ENCODE measurements at places on chromosomes 2 and 18.

- H3K4me3 ChIP-seq = no peak overlapping the region
- DNase-seq = no peak
- H3K4me1 ChIP-seq = peaks cover 6% of the 10 kb centered on the region
Observed at GRCh38 chr2:9758741-9759140, 84.5 kb upstream of the TAF1B start.

DNA sequence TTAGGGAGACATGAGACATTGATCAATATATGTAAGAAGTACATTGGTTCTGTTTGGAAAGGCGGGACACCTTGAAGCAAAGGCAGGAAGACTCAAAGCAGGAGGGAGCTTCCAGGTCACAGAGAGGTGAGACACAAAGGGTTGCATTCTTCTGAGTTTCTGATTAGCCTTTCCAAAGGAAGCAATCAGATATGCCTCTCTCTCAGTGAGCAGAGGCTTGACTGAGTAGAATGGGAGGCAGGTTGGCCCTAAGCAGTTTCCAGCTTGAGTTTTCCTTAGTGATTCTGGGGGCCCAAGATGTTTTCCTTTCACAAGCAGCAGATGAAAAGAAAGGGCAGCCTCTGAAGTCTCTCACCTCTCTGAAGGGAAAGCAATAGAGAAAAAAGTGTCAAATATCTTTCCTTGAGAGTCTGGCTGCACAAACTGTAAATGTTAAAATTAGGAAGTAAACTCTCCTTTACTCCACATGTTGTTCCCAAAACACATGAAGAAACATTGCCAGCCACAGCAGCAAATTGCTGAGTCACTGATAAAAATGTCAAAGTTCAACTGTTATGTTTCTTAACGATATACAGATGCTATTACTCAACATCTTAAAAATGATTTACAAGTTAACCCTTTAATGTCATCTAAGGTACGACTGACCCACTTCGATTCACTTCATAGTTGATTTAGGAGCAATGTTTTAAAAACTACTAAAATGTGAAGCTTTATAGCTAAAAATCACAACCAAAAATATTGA, 40.3 kb downstream of the CYB5A start:
- no peak for DNase-seq
- peaks cover 10% of the 10 kb centered on the region for H3K4me1 ChIP-seq
- H3K36me3 ChIP-seq = peaks cover 3% of the 10 kb centered on the region
- H3K27me3 ChIP-seq = no peaks in the 10 kb centered on the region
- H3K27ac ChIP-seq = no peak overlapping the region
- H3K4me3 ChIP-seq = no peak overlapping the region

DNA sequence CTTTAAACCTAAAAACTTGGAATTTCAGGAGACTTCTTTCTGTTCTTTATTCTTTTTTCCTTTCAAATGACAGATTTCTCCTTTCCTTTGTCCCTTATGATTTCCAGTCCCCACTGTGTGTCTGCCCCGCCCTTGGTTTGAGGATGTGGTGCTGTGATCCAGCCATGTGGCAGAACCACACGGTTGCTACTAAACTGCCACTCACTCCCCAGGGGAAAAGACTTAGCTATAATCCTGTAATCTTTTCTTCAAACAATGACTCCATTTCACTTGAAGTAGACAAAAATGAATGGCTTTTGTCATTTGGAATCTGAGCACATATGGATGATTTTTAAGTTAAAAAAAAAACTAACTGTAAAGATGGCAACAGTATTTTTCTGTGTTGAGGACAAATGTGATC, 76.2 kb upstream of the STAM2 start:
- H3K4me3 ChIP-seq = no peak overlapping the region
- no peaks in the 10 kb centered on the region for H3K27me3 ChIP-seq
- DNase-seq = no peak

GRCh38 chr2:41972819-41973218, 75.0 kb upstream of the PKDCC start:
- no peak overlapping the region for H3K27ac ChIP-seq
- DNase-seq = no peak
- H3K36me3 ChIP-seq = no peaks in the 10 kb centered on the region
- H3K27me3 ChIP-seq = no peaks in the 10 kb centered on the region
- peaks cover 11% of the 10 kb centered on the region for H3K4me1 ChIP-seq
- no peak overlapping the region for H3K4me3 ChIP-seq

DNA sequence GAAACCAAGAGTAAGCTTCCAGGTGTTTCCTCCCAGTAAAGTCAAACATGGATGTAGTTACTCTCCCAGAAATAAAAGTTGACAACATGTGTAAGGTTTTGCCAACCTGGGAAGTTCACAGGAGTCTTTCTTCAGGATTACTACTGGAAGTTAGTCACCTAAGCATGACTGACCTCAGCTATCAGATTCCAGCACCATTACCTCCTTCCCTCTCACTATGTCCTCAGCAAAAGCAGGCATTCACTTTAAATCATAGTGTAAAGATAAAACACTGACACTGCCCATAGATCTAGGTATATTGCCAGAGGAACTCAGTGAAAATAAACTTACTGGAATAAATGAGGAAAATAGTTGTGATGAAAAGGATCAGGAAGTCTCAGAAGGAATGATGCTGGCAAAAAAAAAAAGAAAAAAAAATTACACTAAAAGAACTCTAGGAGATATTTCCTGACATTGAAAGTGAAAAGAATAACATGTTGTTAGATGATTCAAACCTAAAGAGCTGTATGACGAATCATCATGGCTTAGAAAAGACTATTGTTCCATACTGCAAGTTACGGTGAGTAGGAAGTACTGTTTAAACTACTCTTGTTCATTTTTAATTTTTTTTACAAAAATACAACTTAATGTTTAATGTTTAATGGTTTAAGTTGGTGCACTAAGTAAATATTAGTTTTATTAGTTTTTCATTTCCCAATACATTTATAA, 484.5 kb upstream of the ZNF804A start:
- no peak overlapping the region for H3K27ac ChIP-seq
- no peaks in the 10 kb centered on the region for H3K27me3 ChIP-seq
- H3K4me3 ChIP-seq = no peak overlapping the region
- no peak for DNase-seq

DNA sequence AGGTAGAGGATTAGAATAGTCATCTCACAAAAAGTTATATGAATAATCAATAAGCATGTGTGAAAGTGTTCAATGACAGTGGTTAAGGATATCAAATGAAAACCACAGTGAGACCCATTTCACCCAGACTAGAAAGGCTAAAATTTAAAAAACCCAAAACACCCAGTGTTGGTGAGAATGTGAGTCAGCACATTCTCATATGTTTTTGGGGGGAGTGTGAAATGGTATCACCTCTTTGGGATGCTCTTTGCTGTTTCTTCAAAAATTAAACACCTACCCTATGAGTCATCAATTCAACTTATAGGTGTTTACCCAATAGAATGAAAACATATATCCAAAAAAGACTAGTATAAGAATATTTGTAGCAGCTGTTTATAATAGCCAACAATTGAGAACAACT, 69.8 kb downstream of the MAP3K20 start:
- H3K4me1 ChIP-seq = peaks cover 13% of the 10 kb centered on the region

- peak overlapping the region; percentile 74 for H3K27ac ChIP-seq
- H3K27me3 ChIP-seq = no peaks in the 10 kb centered on the region
- no peak for DNase-seq
- no peak overlapping the region for H3K4me3 ChIP-seq
- peaks cover 58% of the 10 kb centered on the region for H3K4me1 ChIP-seq
Observed at GRCh38 chr2:86485103-86485502, 43.9 kb downstream of the KDM3A start.

DNA sequence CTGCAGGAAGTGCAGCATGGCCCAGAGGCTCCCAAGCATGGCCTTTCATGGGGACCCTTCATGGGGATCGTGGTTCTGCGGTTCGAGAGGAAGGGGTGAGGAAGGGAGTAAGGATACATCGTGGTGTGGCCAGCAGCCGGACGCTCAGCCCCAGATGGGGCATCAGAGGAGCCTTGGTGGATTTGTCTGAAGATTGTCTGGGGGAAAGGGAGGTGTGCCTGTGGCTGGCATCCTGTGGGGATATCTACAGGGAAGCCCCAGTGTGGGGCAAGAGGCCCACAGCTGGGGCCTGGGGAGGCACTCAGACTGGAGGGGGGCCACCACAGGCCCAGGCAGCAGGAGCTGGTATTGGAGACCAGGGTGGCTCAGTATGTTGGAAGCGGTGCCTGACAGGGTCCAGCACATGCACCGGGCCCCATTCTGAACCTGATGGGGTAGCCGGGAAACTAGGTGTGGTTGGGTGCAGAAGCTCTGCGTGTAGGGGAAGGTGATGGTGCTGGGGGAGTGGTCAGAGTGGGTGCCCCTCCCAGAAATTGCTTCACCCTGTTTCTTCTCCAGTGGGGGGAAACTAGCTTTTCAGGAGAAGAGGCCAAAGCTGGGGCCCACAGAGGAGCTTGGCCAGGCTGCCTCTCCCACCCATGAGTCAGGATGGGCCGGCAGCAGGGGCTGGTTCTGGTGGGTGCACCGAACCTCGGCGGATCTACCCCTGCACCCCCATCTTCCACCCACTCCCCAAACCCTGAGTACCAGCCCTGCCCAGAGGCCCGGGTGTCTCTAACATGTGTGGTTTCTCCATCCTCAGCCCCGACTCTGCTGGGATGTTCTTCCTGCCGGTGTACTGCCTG, 274.4 kb upstream of the HDAC4 start:
- no peak overlapping the region for H3K27ac ChIP-seq
- no peaks in the 10 kb centered on the region for H3K36me3 ChIP-seq
- no peak overlapping the region for H3K4me3 ChIP-seq
- no peaks in the 10 kb centered on the region for H3K27me3 ChIP-seq
- DNase-seq = no peak

DNA sequence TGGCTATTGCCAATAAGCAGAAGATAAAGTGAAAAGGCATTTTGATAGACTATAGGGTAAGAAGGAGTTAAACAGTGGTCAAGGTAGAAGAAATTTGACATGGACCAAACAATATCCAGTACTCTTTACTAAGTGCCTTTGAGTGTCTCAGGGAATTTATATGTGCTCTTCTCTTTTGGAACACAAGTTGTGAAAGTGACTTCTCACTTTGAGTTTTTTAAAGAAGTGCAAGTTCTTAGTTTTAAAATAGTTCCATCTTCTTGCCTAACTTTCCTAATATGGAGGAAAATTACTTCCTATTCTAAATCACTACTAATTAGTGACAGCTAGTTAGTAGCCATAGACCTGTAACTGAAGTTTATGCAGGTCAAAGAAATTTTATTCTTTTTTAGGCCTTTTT, 63.4 kb downstream of the AFTPH start:
- no peak overlapping the region for H3K27ac ChIP-seq
- no peak overlapping the region for H3K4me3 ChIP-seq

GRCh38 chr2:223566396-223566795, 35.8 kb downstream of the SCG2 start:
- no peak for DNase-seq
- H3K27me3 ChIP-seq = no peaks in the 10 kb centered on the region
- H3K36me3 ChIP-seq = peaks cover 2% of the 10 kb centered on the region
- no peaks in the 10 kb centered on the region for H3K4me1 ChIP-seq

- no peaks in the 10 kb centered on the region for H3K27me3 ChIP-seq
- H3K4me1 ChIP-seq = peaks cover 7% of the 10 kb centered on the region
- H3K27ac ChIP-seq = no peak overlapping the region
Observed at GRCh38 chr2:11093467-11093866, 61.8 kb upstream of the SLC66A3 start.

- H3K4me3 ChIP-seq = no peak overlapping the region
- H3K36me3 ChIP-seq = no peaks in the 10 kb centered on the region
- DNase-seq = no peak
- H3K4me1 ChIP-seq = no peaks in the 10 kb centered on the region
- no peaks in the 10 kb centered on the region for H3K27me3 ChIP-seq
Observed at GRCh38 chr18:55003695-55004094, 44.4 kb upstream of the CCDC68 start.

GRCh38 chr18:57793302-57793986, 9.7 kb downstream of the ATP8B1 start:
- H3K27me3 ChIP-seq = no peaks in the 10 kb centered on the region
- H3K4me3 ChIP-seq = peak overlapping the region; percentile 57
- peaks cover 98% of the 10 kb centered on the region for H3K4me1 ChIP-seq
- no peaks in the 10 kb centered on the region for H3K36me3 ChIP-seq

DNA sequence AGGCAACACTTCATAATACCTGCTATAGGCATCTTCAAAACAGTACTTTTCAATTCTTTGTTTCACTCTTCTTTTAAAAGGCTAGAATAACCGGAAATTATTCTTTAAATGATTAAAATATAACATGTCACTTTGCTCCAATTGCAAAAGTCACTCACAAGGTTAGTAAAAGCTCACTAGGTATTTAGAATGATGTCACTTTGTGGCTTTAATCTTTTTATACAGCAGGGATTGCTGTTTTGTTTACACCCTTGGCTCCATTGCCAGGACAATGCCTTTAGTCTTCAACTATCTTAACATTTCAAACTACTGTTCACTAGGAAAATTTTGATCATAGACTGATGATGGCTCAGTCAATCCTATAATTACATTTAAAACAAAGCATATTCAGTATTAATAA, 157.1 kb downstream of the BAZ2B start:
- peaks cover 32% of the 10 kb centered on the region for H3K4me1 ChIP-seq
- H3K4me3 ChIP-seq = no peak overlapping the region
- DNase-seq = no peak
- no peaks in the 10 kb centered on the region for H3K36me3 ChIP-seq

DNA sequence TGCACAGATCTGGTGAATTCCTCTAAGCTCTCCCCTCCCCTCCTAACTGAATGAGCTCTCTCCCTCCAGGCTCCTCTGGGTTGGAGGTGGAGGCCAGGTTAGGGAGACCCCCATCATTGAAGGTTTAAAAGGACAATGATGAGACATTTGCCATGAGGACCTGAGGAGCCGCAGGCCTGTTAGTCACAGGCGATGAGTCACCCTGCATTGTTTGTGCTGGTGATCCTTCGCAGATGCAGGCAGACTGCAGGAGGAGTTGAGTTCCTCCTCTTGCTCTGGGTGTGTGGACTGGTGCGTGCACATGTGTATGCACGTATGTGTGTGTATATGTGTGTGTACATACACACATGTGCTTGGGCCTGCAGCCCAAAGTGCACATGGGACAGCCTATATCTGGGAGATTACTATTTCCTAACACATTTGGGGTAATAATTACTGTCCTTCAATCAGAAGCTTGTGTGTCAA, 42.0 kb downstream of the MCFD2 start:
- no peaks in the 10 kb centered on the region for H3K27me3 ChIP-seq
- peak; percentile 43 for DNase-seq
- no peak overlapping the region for H3K27ac ChIP-seq
- peaks cover 33% of the 10 kb centered on the region for H3K4me1 ChIP-seq
- H3K4me3 ChIP-seq = no peak overlapping the region
- H3K36me3 ChIP-seq = no peaks in the 10 kb centered on the region

- no peak for DNase-seq
- H3K36me3 ChIP-seq = no peaks in the 10 kb centered on the region
- peaks cover 18% of the 10 kb centered on the region for H3K4me1 ChIP-seq
- no peaks in the 10 kb centered on the region for H3K27me3 ChIP-seq
- H3K4me3 ChIP-seq = no peak overlapping the region
Observed at GRCh38 chr2:42107249-42108042, 59.6 kb downstream of the PKDCC start.

Measured in thoracic aorta (tissue), 2 donors.